NCI-H526 treated with DMSO at 0.1 percent for 48 hours (cell line): ENCODE measurements at places on chromosomes 1 and 21.

GRCh38 chr21:33949516-33950430, 34.2 kb upstream of the ATP5PO start:
- no peak for DNase-seq

DNA sequence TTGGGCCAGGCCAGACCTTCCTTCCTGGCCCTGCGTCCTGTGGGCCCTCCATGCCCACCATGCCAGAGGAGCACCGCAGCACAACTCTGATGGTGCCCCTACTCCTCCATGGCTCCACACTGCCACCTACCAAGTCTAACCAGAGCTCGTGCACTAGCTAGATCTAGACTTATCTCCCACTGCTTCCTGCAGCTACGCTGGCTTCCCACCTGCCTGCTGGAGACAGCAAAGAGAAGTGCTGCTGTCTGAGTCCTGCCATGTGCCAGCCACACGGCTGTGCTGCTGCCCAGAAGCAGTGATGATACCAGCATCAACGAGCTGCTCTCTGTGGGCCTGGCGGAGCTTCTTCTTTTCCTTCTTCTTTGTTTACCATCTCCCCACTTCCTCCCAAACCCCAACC, 4.5 kb downstream of the GUCA2B start:
- peak; percentile 19 for DNase-seq

DNA sequence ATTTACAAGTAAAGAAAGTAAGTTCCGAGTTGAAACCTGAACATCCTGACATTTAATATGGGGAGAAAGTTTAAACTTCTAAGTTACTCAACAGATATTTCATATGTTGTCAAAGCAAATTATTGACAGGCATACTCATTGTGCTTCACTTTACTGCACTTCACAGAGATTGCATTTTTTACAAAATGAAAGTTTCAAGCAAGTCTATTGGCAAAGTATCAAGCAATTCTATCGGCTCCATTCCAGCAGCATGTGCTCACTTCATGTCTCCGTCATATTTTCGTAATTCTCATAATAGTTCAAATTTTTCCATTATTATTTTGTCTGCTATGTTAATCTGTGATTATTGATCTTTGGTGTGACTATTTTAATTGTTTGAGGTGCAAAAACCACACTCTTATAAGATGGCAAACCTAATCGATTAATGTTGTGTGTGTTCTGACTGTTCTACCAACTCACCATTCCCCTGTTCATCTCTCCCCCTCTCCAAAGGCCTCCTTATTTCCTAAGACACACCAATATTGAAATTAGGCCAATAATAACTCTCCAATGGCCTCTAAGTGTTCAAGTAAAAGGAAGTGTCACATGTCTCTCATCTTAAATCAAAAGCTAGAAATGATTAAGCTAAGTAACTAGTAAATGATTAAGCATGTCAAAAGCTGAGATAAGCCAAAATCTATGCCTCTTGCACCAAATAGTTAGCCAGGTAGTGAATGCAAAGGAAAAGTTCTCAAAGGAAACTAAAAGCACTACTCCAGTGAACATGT, 68.2 kb upstream of the BCL9 start:
- DNase-seq: no peak

- DNase-seq: peak; percentile 23
Observed at GRCh38 chr1:52032785-52033131, 852 bp downstream of the KTI12 start.

DNA sequence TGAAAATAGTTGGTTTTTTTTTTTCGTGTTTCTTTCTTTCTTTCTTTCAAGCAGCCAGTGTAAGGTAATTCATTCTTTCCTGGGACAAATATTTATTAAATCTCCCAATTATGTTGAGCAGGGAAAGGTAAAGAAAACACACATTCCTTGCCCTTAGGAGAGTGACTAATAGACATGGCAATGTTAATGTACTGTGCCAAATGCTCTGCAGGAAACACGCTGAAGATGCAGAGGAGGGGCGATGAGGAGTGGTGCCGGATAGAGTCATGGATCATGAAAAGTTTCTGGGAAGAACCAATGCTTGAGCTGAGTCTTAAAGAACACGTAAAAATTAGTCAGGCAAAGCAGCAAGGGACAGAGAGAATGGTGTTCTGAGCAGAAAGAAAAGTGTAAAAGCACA, 199.2 kb downstream of the DNM3 start:
- no peak for DNase-seq

GRCh38 chr1:64892576-64893573, 73.5 kb downstream of the JAK1 start:
- no peak for DNase-seq

GRCh38 chr1:212255705-212256307, 29.4 kb upstream of the PPP2R5A start:
- DNase-seq: no peak

GRCh38 chr21:16322454-16322853, 592.7 kb downstream of the USP25 start:
- DNase-seq: no peak

DNA sequence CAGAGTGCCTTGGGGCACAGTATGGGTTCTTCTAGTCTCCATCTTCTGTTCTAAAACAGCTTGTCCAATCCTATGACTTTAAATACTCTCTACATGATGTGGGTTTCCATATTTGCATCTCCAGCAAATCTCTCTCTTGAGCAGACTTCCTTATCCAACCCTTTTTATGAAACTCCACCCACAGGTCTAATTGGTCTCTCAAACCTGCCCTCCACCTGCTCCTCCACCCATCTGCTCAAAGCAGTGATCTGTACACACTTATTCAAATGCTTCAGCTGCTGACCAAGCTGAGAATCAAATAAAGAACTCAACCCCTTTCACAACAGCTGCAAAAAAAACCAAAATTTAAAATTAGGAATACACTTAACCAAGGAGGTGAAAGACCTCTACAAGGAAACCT, 11.5 kb downstream of the MCOLN2 start:
- peak; percentile 21 for DNase-seq

GRCh38 chr21:26759731-26760130, 85.5 kb downstream of the ADAMTS1 start:
- no peak for DNase-seq

GRCh38 chr1:156438278-156438987, 62.1 kb downstream of the MEF2D start:
- DNase-seq: peak; percentile 40

DNA sequence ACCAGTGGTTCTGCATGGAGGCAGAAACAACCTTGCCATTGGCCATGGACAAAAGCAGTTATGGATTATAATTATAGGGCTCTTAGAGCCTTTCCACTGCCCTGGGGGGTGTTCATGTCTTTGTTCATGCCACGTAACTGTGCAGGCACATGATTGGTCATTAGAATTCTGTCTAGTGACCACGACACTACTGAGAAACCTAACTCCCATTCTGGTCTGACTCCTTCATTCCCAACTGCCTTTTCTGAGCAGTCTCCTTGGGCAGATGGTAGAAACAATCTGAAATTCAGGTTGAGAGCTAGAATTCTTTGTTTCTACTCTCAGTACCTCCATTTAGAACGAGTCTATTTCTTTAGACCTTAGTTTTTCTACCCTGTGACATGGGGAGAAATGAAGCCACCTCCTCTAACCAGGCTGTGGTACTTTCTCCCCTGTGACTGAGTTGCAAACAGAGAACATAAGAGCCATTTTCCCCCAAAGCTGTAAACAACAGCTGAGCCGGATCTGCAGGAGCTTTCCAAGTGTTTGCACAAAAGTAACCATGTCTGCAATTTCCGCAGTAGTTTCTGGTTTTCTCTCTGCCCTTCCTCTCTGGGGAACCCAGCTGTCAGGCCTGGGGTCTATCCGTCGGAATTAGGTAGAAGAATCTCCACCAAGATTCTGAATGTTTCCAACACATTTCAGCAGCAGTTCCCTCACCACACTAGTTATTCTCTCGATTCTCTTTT, 37.7 kb upstream of the IPO9 start:
- no peak for DNase-seq

- DNase-seq: peak; percentile 9
Observed at GRCh38 chr1:105608713-105609112, 1447.8 kb upstream of the PRMT6 start.

DNA sequence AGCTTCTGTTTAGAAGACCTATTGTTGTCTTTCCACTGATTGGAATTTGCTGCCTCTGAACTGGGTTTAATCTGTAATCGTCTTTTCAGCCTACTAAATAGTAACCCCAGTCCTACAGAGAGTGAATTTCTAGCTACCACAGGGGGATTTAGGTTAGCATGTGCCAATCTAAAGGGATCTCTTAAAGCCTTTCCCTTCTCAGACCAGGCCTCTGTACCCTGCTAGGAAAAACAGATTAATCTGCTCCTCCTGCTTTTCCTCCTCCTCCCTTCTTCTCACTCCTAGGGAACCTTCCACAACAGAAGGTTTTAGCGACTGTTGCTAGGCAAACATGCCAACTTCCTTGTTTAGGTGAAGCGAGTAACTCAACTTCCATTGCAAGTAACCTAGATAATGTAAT, 1.3 kb upstream of the RC3H1 start:
- DNase-seq: peak; percentile 58

DNA sequence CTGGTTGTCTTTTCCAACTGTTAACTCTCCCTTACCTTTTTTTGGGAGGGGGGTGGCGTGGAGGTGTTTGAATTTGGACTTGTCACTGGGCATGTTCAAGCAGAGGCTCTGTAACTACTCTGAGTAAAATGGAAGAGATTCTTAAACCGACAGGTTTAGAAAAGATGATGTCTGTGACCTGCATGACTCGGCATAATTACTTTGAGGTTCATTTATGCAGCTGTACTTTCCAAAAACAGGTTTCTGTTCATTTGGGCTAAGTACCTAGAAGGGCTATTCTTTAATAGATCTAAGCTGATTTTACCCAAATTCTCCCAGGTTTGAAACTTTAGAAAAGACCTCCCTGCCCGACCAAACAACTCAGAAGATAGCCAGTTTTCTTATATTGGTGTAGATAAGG, 80.3 kb downstream of the SLC35A3 start:
- no peak for DNase-seq

DNA sequence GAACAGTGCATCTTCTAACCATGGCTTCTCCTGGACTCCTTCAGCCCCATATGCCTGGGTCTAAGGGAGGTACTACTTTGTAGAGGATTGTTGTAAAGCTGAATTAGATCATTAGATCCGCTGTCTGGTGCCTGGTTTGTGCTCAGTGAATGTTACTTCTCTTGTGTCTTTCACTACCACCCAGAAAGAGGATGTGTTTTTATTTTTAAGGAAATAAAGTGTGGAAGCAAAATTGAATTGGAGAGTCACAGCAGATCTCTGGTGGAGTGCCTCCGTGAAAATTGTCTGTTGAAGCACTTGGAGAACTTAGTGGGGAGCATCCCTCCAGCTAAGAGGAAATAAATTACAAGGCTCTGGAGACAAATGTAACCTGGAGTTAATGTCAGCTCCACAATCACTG, 101.8 kb upstream of the ARTN start:
- no peak for DNase-seq

DNA sequence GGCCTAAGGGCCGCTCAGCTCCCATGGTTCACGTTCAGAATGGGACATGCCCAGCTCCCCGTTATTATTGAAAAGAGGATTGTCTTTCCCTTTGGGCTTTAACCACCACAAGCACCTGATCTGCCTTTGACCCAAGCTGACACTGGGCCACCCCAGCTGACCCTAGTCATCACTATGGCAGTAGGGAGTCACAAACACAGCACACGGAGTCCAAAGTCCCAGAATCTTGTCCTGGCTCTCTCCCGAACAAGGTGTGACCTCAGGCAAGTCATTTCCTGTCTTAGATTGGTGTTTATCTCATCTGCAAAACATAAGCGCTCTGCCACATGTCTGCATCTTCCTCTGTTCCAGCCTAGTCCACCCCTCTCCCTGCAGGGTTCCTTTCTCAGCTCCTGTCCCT, 31.5 kb downstream of the IGFN1 start:
- no peak for DNase-seq
